GM12864 (cell line): ENCODE measurements at places on chromosomes 5 and 9.

GRCh38 chr9:128862401-128862851 lies 19.3 kb downstream of the KYAT1 start:
- DNase-seq: no peak

DNA sequence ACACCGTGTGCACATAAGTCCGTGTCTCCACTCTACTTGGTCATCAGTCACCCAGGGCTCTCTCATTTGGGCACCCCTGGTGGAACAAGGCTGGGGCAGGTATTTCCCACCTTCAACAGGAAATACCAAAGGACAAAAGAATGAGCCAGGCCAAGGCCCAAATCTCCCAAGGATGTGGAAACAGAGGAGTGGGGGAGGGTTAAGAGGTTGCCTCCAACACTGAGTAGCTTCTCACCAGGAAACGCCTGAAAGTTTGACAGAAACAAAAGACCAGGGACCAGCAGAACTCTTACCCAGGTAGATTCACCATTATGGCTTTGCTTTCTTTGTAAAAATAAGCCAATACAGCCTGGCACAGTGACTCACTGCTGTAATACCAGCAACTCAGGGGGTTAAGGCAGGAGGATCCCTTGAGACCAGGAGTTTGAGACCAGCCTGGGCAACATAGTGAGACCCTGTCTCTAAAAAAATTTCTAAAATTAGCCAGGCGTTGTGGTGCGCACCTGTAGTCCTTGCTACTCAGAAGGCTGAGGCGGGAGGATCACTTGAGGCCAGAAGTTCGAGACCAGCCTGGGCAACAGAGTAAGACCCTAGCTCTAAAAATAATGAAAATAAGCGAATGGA lies 12.7 kb downstream of the SLC1A3 start:
- DNase-seq: no peak

DNA sequence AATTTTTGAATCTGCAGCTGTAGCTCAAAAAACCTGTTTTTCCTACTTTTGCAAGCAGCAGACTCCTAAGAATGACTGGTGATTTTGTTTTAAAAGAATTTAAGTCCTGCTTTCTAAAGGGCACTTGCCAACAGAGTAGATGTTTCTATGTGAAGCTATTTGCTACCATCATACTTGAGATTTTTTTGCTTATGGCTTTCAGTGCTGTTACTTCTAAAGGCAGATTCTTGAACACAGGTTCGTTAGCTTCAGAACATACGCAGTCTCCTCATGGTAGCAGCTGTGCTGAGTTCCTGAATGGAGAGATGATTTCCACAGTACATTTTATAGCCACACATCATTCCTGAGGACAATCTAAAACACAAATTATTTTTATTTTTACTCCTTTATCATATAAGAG lies 24.4 kb upstream of the ELL2 start:
- DNase-seq: no peak

GRCh38 chr5:52947208-52947607 lies 41.9 kb upstream of the ITGA2 start:
- no peak for DNase-seq
